Vagina (tissue), 2 donors: ENCODE measurements at places on chromosomes 11 and 22. TPM values are rescaled to one million over a fixed set of nuclear protein-coding genes. Genes with fewer than 3 reads are reported as not detected.

DNA sequence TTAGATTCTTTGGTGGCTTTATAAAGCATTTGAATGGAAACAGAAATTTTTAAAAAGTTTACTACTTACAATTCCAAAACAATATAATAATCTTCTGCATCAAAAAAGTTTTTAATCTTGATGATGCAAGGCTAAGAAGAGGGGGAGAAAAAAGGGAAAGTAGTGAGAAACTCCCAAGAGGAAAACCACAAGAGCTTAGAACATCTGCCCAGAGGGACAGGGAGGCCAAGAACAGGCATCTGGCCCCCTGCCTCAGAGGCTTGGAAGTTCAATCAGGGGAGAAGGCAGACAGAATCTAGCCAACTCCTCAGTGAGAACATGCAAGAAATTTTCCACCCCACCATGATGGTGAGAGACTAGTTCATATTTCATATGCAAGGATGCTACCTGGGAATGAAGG lies 23.8 kb upstream of the TTC28 start:
- H3K36me3 ChIP-seq = no peaks in the 10 kb centered on the region
- H3K27ac ChIP-seq = no peak overlapping the region
- no peaks in the 10 kb centered on the region for H3K27me3 ChIP-seq
- H3K4me3 ChIP-seq = no peak overlapping the region
- no peaks in the 10 kb centered on the region for H3K4me1 ChIP-seq

DNA sequence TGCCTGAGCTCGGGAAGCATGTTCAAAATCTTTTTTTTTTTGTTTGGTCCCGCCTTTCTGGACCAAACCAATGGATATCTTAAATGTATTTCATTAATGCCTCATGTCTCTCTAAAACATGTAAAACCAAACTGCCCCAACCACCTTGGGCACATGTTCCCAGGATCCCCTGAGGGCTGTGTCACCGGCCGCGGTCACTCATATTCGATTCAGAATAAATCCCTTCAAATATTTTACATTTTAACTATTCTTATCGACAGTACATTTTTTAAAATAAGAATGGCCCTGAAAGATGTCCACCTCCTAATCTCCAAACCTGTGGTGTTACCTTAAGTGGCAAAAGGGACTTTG lies 2.1 kb downstream of the RNH1 start:
- no peak for DNase-seq
- H3K27ac ChIP-seq = peak overlapping the region; percentile 99
- H3K4me1 ChIP-seq = peaks cover 53% of the 10 kb centered on the region
- peaks cover 28% of the 10 kb centered on the region for H3K36me3 ChIP-seq
- H3K27me3 ChIP-seq = no peaks in the 10 kb centered on the region
- peak overlapping the region; percentile 54 for H3K4me3 ChIP-seq

- H3K27ac ChIP-seq = no peak overlapping the region
- no peaks in the 10 kb centered on the region for H3K4me1 ChIP-seq
- H3K4me3 ChIP-seq = no peak overlapping the region
- no peaks in the 10 kb centered on the region for H3K27me3 ChIP-seq
- no peak for DNase-seq
Observed at GRCh38 chr11:62186195-62186594, 3.8 kb upstream of the SCGB1D1 start.

GRCh38 chr22:37259540-37260029 lies 15.5 kb upstream of the RAC2 start:
- no peak overlapping the region for H3K4me3 ChIP-seq
- no peaks in the 10 kb centered on the region for H3K27me3 ChIP-seq
- no peaks in the 10 kb centered on the region for H3K4me1 ChIP-seq
- H3K27ac ChIP-seq = no peak overlapping the region
- H3K36me3 ChIP-seq = no peaks in the 10 kb centered on the region
- no peak for DNase-seq

DNA sequence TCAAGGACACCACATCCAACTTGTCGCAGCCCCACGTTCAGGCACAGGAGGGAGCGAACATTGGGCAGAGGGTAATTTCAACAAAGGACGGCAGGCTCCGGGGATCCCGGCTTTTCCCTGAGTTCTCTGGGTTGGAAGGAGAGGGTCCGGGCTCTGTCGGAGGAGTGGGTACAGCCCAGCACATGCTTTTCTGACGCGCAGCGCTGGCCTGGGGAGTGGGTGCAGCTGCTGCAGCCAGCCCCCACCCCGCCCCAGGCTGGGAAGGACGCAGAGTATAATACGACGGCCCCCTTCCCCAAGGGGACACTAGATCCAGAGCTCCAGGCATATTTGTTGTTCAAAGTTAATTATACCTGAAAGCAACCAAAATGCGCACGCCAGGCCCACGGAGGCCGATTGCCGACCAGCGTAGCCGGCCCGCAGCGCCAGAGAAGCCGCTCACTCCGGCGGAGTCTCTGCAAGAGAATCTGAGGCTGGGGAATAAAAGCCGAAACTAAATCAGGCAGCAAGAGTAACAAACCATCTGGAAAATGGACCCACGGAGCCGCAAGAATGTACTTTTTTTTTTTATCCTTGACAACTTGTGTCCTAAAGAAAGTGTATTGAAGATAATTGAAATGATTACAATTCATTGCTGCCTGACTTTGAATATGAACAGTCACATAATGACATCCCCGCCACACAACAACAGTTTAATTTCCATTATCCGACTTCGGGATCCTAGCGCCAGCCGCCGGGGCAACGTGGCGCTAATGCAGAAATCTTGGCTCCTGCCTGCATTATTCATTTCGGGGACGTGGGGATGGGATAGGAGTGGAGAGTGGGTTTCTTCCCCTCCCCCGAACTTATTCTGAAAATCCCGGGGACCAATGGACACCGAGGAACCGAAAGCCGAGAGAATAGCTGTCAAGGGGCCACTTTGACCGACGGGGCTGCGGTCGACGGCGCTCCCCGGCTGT lies 14.0 kb upstream of the PAX6 start:
- no peaks in the 10 kb centered on the region for H3K36me3 ChIP-seq
- H3K27ac ChIP-seq = no peak overlapping the region
- H3K4me3 ChIP-seq = no peak overlapping the region
- peaks cover 16% of the 10 kb centered on the region for H3K27me3 ChIP-seq

Gene OVOL1
- 17.4 TPM for total RNA-seq

Gene CTNND1
- total RNA-seq = 179 TPM

DNA sequence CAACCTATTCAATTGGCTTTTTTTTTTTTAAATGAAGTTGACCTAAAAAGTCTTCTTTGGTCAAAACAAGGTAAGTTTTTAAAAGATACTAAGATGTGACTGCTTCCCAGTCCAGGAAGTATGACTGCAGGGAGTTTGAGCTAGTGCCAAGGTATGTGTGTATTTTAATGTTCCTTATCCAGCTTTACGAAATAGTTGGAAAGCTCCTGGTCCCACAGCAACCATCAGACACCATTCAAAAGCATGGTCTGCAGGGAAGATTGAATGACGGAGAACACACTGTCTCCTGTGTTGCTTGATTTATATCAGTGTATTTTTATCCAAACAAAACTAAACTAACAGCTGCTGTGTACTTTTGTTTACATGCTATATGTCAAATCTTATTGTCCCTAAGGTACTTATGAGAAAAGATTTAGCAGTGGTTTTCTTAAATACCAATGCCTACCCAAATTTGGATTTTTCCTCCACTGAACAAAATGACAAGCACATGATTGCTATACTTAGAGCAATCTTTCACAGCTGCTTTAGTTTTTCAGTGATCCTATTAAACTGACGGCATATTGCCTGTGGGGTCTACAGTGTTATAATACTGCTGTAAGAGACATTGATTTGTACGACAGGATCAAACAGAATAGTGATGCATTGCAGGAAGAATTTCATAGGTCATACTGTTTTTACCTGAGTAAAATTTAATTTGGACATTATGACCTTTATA lies 122.9 kb downstream of the DCDC1 start:
- no peak overlapping the region for H3K4me3 ChIP-seq
- H3K4me1 ChIP-seq = no peaks in the 10 kb centered on the region
- H3K36me3 ChIP-seq = no peaks in the 10 kb centered on the region
- no peak overlapping the region for H3K27ac ChIP-seq
- H3K27me3 ChIP-seq = no peaks in the 10 kb centered on the region

- no peak overlapping the region for H3K4me3 ChIP-seq
- peak; percentile 77 for DNase-seq
- H3K36me3 ChIP-seq = no peaks in the 10 kb centered on the region
- H3K27ac ChIP-seq = no peak overlapping the region
- peaks cover 28% of the 10 kb centered on the region for H3K4me1 ChIP-seq
Observed at GRCh38 chr11:76810151-76810853, 27.1 kb downstream of the TSKU start.

DNA sequence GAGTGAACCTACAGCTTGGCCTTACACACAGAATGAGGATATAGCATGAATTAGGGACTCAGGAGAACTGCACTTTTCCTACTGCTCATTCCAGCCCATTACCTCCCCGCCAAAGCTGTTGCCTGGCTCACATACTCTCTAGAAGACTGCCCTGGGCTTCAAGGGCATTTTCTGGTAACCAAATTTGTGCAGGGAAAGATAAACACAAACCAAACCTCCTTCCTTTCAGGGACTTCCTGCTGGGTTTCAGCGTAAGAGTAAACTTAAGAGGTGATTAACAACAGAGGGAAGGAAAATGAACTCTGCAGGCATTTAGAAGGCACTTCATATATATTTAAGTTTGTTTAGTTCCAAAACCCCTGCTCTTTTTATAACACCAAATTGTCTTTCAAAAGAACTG lies 194.9 kb downstream of the SWAP70 start:
- no peak overlapping the region for H3K4me3 ChIP-seq
- no peaks in the 10 kb centered on the region for H3K36me3 ChIP-seq
- DNase-seq = no peak
- H3K27me3 ChIP-seq = no peaks in the 10 kb centered on the region
- H3K4me1 ChIP-seq = peaks cover 9% of the 10 kb centered on the region

Gene KIAA1671
- 54.0 TPM for total RNA-seq

Gene ARFGAP2
- total RNA-seq = 79.3 TPM

Gene MN1
- total RNA-seq = 6.1 TPM

DNA sequence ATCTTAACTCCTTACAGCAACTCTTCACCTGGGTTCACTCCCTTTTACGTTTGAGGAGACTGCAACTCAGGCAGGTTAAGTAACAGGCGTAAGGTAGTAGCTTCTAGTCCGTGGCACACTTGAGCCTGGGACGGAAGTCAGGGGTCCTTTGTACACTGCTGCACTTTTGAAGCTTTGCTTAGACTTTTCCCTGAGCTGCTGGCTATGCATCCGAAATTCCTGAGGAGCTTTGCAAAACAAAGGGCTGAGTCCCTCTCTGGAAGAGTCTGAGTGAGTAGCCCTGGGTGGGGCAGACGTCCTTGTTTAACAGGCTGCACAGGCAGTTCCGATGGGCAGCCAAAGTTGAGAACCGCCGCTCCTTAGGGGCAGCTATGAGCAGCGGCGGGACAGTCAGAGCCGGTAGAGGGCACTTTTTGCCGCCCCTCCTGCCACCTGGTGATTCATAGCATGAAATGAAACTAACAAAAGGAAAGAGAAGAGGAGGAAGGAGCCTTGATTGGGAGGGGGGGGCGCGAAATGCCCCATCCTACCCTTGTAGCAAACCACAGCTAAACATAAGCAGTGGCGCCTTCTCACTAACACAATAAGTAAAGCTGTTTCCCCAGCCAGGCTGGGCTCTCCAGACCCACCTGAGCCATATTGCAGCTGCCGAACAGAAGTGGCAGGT lies 1.4 kb downstream of the TMEM109 start:
- H3K4me3 ChIP-seq = peak overlapping the region; percentile 96
- H3K27ac ChIP-seq = peak overlapping the region; percentile 93

Gene LRRC74B
- total RNA-seq = not detected

Gene ZBTB3
- 6.1 TPM for total RNA-seq

- no peak for DNase-seq
- peak overlapping the region; percentile 42 for H3K27ac ChIP-seq
- no peaks in the 10 kb centered on the region for H3K36me3 ChIP-seq
- no peak overlapping the region for H3K4me3 ChIP-seq
Observed at GRCh38 chr22:35314161-35314942, 14.7 kb downstream of the TOM1 start.

DNA sequence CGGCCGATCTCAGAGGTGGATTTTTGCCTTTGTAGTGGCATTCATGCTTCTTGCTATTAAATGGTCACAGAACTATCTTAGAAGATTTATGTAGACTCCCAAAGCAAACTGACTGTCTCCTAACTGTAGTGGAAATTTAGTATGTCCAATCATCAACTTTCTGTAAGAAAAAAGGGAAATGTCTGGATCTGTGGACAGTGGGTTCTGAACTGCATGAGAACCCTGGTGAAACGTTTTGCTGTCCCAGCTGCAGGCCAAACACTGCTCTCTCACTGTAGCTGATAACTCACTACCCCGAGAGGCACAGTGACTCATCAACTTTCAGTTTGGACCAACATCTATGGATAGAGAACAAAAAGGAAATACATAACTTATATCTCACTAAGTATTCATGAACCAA lies 387.1 kb downstream of the SOX6 start:
- no peak for DNase-seq
- H3K4me1 ChIP-seq = peaks cover 29% of the 10 kb centered on the region
- H3K36me3 ChIP-seq = no peaks in the 10 kb centered on the region
- H3K27ac ChIP-seq = peak overlapping the region; percentile 64
- H3K27me3 ChIP-seq = no peaks in the 10 kb centered on the region
- no peak overlapping the region for H3K4me3 ChIP-seq
